ENCODE measurements at places on chromosomes 12 and 14. TPM values are rescaled to one million over a fixed set of nuclear protein-coding genes. Genes with fewer than 3 reads are reported as not detected.

KRT78 gene
- not detected for total RNA-seq

GPR65 gene
- not detected for total RNA-seq

SLCO1B1 gene
- total RNA-seq: not detected

MANSC4 gene
- not detected for total RNA-seq

VWF gene
- 0.06 TPM for total RNA-seq

RNASE2 gene
- total RNA-seq: not detected

DNA sequence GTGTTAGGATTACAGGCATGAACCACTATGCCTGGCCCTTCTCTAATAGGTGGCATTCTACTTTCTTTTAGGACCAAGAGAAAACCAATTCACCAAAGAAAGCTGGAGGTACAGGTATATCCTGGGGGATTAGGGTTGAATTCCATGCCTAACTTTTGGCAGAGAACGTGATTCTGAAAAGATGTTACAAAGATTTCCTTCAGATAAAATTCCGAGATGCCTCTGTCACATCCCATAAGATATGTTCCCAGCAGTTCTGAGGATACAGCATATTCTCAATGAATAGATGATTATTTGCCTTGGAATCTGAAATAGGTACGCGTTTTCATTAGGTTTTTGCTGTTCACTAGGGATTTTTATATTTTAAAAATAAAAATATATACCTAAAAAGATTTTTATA is 111.9 kb upstream of the KRAS start:
- DNase-seq: no peak

- peak; percentile 48 for DNase-seq
These were observed 30.7 kb downstream of the CEP290 start for GRCh38 chr12:88111074-88111652.

DNA sequence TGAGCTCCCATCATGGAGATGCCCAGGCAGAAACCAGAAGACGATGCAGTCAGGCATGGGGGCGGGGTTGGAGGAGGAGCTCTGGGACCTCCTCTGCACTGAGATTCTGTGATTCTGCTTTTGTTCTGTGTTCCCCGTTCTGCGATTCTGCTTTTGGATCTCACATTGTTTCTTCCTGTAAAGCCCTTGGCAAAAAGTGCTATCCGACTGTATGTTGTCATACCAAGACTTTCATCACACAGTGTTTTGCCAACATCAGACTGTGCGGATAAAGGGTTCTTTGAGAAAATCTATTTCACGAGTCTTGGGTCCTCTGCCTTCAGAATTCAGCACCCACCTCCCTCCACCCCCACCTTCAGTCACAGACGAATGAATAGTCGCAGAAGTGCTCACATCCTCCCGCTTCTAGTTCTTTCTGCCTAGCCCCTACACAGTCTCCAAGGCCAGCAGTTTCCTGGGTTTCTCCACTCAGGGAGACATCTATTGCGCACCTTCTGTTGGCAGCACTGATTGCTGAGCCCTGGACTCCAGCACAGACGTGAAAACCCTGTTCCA is 24.7 kb upstream of the PWP1 start:
- DNase-seq: no peak

DNA sequence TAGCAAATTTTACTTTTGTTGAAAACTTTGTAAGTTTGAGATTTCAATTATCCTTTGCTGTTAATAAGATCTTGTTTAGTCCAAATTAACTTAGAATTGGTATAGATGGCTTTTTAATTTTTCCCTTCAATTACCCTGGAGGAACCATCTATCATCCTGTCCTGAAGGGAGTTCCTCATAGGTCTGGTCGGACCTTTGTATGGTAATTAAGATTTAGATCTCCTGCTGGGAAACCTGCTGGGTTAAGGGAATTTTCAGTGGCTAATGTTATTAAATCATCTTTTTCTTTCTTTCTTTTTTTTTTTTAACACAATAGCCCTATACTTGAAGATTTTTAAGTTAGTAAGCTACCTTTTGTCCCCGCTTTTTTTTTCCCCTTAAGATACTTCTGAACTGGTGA is 63.0 kb upstream of the PRMT8 start:
- no peak for DNase-seq

- DNase-seq: no peak
These were observed 88.7 kb downstream of the TMTC1 start for GRCh38 chr12:29695026-29695425.

- no peak for DNase-seq
These were observed 11.6 kb downstream of the ITGA7 start for GRCh38 chr12:55696141-55696540.

- no peak for DNase-seq
These were observed 79.9 kb downstream of the MDGA2 start for GRCh38 chr14:47595552-47595951.

DNA sequence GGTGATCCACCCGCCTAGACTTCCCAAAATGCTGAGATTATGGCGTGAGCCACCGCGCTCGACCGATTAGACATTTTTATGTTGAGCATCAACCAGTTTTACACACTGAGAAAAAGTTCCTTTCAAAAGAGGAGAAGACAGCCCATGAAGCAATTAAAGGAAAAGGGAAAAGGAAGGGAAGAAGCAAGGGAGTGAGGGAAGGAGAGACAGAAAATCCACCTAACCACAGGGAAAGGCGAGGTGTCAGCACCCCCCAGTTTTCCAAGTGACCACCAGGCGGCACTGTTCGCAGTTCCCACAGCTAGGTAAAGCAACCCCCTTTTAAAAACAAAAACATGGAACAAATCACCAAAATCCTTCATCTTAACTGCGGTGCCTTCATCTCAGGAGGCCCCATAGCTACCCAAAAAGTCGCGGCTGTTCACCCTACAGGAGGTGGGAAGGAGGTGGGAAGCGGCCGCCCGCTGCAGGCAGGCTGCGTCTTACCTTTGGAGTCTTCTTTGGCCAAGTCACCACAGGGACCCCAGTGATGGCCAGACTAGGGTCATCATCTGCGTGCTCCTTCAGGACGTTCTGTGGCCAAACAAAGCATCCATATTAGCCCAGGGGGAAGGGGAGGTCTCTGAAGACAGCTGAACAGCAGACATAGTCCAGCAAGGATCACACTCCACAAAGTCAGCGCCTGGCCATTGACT is 86.6 kb downstream of the KDM2B start:
- peak; percentile 19 for DNase-seq

DNA sequence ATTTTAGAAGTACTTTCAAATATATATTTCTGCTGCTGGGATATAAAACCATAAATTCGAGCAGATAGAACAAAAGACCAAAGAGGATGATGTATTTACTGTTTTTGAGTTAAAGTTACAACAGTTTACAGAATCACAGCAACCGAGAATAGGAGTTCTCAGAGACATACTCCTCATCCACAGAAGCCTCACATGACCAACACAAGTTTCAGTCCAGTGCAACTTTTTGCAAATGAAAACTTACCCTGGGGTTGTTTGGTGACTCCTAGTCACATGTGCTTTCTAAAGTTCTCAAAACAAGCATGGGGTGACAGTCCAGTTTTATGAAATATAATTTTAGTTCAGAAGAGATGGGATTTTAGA is 117.1 kb downstream of the PRKCH start:
- no peak for DNase-seq

DNA sequence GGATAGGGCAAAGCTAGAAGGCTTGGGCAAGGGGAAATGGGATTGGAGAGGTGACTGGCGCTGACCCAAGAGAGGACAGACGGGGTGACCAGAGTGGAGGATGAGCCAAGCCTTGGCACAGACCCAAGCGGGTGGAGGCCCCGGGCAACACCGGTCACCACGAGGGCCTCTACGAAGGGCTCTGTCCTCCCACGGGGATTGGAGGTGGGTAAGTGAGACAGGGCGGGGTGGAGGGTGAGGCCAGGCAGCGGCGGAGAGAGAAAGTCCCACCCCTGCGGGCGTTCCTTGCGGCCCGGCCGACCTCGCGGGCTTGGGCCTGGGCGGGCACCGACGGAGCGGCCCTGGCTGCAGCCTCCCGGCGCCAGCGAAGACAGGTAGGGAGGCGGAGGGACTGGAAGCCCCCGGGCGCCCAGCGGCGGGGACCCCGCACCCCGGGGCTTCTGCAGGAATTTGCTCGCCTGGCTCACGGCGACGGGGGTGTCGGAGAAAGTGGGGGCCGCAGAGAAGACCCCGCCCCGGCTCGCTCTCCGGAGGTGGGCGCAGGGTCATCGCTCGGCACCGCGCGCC is at the start of gene PAPLN:
Gene PAPLN, plus strand, starts transcription at position 288 of the 567 bp plus-strand sequence. CDS start 2,273 bp downstream, outside the sequence.
- DNase-seq: no peak

DNA sequence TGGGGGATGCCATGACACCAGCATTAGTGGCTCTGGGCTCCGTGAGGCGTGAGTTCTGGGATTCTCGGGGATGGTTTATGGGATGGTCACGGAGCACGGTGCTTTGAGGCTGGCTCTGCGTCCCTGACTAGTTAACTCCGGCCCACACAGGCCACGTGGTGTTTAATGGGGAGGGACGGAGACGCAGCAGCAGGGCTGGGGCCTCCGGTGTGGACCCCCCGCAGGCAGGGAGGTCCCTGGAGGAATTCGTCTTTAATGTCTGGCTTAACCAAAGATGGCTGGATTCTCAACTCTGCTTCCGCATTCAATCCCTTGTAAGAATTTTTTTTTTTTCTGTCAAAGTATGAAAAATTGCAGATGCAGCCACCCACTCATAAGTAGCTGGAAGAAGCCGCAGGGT is 86.4 kb upstream of the RFLNA start:
- DNase-seq: no peak

DNA sequence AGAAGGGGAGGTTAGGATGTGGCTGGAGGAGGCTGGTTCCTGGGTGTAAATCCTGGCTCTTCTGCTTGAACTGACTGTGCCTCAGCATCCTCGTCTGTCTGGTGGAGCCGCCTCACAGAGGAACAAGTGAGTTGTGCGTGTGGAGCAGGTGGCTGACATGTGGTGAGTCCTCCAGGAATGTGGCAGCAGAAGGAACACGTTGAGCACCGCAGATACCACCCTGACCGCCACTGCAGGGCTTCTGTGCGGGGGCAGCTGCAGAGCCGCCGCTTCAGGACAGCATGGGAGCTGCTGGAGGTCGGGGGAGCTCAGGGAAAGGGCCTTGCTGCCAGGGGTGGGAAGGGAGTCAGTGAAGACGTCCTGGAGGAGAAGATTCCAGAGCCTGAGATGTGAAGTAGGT is 48.9 kb downstream of the TRAF3 start:
- DNase-seq: no peak

GRCh38 chr12:4819654-4820053 is 90.1 kb upstream of the KCNA1 start:
- DNase-seq: no peak

DNA sequence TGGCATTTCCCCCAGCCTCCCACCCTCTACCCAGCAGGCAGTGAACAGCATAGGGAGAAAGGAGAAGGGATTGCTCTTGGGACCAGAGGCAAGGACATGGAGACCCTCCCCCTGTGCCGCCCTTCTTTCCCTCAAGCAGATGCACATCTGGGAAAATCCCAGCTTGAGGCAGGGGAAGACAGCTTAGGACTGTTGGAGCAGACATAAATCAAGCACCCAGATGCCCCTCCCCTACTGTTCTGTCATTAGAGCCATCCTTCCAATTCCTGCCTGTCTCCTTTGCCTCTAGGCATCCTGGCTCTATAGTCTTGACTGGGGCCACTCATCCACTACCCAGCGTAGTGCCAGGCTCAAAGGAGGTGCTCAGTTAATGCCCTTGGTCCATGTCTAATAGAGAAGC is 7.5 kb upstream of the CISTR start:
- no peak for DNase-seq

DNA sequence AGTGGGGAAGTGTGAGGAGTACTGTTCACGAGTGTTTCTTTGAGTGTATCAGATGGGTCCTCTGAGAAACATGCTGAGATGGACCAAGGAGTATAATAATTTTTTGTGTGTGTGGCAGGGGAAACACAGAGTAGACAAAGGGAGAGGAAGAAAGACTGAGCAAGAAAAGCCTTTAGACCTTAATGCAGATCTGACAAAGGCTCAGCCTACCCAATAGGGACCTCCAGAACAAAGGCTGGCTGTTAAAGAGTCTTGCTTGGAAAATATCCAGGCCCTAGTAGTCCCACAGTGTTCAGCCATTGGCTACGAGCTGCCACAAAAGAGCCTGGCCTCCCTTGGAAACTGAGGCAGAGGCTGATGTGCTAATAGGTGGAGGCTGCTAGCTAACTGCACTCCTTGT is 13.5 kb downstream of the COQ5 start:
- no peak for DNase-seq

- DNase-seq: no peak
These were observed 1326.0 kb upstream of the FLRT2 start for GRCh38 chr14:84203896-84204295.
